ENCODE measurements at places on chromosomes 4 and X.

GRCh38 chr4:67575232-67576058, 16.9 kb downstream of the STAP1 start:
- DNase-seq = no peak

GRCh38 chr4:37220685-37221084, 23.9 kb upstream of the NWD2 start:
- no peak for DNase-seq

GRCh38 chr4:150938873-150939499, 76.1 kb downstream of the LRBA start:
- no peak for DNase-seq

DNA sequence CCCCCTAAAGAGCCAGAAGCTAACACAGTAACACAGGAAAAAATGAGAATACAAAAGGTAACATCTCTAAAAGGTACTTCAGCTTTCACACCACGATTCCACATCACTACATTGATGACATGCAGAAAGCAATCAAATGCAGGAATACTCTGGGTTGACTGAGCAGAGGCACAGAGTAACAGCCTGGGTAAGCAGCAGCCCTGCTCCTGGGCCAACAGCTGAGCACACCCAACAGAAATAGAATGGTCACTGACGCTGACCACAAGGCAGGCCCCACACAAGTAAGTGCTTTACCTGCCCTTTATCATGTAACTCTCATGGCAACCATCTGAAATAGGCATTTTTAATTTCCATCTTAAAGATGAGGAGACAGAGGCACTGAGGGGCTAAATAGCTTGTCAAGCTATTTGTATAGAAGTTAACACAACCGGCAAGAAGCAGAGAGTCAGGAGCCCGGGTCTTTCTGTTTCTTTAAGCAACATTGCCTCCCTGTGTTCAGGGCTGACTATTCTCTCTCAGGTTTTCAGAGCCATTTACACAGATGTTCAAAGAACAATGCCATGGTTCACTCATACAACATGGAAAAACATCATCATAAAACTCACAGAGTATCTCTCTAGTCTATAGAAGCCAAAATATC, 168.9 kb downstream of the ZNF674 start:
- DNase-seq = no peak

DNA sequence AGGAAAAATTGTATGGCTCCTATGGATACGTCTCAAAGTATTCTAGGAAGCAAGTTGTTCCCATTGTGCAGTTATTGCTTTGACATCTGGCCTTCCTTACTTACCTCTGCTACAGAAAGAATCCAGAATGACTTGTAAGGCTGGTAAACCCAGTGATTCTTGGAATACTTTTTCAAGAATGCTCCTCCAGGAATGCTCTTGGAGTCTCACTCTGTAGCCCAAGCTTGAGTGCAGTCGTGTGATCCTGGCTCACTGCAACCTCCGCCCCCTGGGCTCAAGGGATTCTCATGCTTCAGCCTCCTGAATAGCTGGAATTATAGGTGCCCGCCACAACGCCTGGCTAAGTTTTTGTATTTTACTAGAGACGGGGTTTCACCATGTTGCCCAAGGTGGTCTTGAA, 38.1 kb downstream of the GAB1 start:
- no peak for DNase-seq

DNA sequence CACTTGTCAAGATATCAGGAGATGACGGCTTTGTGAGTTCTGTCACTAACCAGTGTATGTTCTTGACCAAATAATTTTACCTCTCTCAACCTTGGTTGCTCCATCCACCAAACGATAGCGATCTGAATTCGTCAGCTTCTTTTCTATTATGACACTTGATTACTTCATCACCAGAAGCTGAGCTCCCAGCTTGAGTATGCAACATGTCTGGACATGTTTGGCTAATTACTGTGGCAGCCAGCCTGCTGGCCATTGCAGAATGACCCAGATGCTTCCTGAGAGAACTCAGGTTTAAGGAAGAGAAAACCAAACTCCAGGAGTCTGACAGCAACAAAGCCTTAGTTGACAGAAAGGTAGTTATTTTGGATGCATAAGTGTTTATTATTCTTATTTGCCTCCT, 46.4 kb upstream of the PARM1 start:
- DNase-seq = no peak

GRCh38 chr4:122163301-122163700, 11.2 kb downstream of the BLTP1 start:
- no peak for DNase-seq

DNA sequence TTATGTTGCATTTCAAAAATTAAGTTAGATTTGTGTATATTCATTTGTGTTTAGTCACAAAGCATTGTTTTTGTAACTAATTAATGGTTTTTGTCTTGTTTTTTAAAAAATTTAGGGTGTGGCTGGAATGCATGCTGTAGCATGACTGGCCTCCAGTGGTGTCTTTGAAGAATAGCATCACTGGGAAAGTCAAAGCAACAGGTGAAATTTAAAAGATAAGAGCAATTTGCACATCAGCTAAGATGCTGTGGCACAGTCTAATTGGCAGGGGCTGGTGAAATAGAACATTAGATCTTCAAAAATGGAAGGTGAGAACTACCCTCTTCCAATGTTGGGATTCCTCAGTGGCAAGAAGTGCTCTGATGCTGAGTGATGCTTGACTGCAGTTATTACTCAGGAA, 45.3 kb downstream of the ANK2 start:
- no peak for DNase-seq
